Mesenchymal stem cell (in vitro differentiated cells and primary cell): ENCODE measurements at places on chromosomes 7 and 10.

GRCh38 chr7:102416406-102416805, 17.0 kb upstream of the ORAI2 start:
- no peak for DNase-seq

DNA sequence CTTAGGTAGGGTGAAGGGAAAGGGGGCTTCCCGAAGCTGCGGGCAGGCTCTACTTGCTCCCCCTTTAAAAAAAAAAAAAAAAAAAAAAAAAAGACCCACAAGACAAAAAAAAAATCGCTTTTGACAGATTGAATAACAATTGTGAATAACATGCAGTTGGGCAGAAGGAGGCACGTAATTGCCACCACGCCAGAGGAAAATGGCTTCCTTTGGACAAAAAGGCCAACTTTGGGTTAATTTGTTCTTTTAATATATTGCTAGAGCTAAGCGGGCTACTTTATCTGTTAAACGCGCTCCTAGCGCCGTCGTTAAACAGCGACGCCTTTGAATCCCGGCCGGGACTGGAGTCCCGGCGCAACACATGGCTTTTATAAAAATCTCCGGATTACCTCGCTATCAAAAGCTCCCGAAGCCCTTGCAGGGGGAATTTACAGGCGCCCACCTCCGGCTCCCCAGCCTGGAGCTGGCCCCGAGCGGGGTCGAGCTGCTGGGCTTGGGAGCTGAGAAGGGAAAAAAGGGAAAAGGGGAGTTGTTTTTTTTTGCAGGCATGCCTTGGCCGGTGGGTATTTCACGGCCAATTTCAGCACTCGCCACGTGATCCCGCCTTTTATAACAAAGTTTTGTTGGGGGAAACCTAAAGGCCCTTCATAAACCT, 1.2 kb downstream of the HOXA11 start:
- peak; percentile 55 for DNase-seq

- peak; percentile 81 for DNase-seq
Observed at GRCh38 chr7:79786187-79786586, 332.7 kb upstream of the MAGI2 start.

DNA sequence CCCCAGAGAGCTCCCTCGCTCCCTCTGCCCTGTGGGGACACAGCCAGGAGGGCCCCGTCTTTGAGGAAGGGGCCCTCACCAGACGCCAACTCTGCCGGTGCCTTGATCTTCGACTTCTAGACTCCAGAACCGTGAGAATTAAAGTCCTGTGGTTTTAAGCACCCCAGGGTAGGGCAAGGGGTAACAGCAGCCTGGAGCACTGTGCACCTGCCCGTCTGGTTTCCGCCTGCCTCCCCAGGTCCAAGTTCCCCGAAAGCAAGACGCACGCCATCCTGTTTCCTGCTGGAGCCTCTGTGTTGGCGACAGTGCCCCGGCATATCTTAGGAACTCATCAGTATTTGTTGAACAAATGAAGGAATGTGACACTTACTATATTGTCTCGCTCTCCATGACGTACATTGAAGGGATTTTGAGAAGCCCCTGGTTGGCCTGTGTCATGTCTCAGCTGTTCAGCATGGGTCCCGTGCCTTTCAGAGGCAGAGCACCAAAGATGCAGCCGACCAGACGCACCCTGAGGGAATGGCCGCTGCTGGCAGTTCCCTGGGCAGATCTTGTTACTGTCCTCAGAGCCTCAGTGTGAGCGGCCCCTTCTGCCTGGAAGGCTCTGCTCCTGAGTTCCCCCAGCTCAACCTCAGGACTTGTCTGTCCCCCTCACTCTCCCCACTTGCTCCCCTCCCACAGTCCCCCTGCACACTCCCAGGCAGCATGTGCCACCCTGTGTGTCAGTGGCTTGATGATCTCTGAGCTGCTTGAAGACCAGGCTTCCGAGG, 226.2 kb downstream of the TCERG1L start:
- no peak for DNase-seq

- no peak for DNase-seq
Observed at GRCh38 chr7:150927157-150927955, 50.8 kb downstream of the KCNH2 start.

DNA sequence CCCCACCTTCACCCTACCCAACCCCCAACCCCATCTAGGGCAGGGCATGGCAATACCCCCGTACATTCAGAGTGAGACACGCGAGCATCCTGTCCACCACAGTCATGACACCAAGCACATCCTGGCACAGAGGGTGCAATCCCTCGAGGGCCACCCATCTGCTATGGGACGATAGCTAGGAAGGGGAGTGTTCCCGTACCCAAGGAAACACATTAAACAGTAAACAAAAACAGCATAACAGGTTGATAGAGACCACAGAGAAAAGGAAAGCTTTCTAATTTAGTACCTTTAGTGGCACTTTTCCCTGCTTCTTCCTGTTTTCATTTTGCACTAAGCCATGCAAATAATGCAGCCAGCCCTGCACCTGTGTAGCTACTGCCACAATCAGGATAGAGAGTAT, 2.3 kb upstream of the SMKR1 start:
- DNase-seq = peak; percentile 8

GRCh38 chr7:151058781-151059366, 515 bp upstream of the SLC4A2 start:
- DNase-seq = peak; percentile 70

DNA sequence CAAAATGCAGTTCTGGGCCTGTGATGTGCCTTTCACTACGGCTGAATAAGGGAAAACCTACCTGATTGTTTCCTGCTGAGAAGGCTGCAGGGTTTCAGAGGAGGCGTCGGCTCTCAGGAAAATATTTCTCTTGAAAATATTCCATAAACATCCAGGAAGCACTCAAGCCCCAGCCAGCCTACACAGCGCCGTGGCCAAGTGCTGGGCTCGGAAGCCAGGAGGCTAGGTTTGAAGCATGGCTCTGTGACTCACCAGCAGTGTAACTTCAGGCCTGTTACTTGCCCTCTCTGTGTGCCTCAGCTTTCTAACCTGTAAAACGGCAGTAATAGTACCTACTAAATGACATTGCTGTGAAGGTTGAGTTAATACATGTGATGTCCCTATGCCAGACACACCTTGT, 399.1 kb downstream of the GATA3 start:
- DNase-seq = no peak

DNA sequence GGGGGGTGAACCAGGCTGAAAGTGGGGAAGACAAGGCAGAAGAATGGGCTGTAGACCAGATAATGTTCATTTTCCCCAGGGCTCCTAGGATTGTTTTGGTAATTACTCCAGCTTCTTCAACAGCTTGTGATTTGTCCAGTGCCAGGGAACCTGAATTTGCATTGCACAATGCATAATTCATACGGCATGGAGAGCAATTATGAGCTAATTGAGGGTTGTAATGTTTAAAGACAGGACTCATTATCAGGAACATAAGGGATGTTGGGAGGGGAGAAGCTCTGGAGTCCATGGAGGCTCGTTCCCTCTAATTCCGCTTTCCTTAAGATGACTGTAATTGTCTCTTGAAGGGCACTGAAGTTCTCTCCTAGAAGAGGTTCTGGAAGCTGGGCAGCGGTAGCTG, 405.0 kb upstream of the ZMIZ1 start:
- DNase-seq = no peak

DNA sequence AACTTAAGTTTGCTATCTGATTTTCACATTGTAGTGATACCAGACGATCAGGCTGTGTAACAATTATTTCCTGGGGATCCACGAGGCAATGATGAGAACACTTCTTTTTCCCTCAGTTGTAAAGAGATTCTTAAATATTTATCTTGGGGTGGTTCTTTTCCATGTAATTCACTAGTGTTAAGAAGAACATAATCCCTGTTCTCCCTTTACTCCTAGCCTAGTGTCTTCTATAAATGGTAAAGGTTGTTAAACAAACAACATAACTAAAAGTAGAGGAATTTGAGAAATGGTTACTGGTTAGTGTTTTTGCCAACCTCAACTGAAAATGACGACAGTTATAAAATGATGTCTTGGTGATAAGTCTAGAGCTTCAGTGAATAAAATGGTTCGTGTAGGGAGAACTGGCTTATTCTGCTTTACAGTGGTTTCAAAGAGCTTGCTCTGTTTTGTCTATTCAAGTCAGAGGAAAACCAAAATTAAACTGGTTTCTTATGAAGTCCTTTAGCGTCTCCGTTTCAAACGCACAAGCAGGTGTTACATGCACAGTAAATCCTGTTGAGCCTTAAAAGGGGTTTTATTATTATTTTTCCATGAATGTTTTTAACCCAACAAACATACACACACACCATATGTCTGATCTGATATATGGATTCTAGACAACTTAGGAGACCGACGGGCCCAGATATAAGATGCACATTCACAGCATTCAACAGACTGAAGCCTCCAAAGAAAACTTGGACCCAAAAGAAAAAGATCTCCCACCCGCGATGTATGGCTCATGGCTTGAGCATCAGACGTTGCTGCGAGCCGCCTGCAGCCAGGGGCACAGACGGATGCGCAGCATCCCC, 1.1 kb downstream of the TBX20 start:
- no peak for DNase-seq

- no peak for DNase-seq
Observed at GRCh38 chr7:50304911-50305582, 531 bp downstream of the IKZF1 start.

DNA sequence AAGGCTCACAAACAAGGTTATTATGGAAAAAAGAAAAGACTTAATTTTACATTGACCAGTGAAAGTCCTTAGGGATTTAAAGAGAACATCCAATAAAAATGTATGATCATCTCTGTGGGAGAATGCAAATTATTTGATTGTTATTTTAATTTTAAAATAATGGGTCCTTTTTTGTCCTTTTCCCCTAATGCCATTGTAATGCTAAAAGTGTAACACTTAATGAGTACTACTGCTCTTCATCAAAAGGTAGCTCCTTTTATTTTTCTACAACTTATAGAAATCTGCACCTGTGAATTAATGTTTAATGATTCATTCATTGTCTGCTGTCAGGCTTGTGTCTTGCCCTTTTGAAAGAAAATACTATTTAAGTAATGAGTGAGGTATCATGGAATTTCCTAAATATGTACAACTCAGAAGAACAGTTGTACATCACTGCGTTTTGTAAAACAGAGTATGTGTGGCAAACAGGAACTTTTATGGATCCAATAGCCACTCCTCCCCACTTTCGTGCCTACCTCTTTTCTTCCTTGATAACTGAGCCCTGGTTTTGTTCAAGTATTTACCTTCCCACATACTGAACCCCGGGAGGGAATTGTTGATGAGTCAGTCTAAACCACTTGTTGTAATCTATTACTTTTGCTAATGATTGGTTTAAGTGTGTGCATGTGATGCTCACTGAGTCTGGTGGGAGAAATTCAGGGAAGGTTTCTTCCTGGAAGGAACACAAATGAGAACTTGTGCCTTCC, 19.9 kb upstream of the TRUB1 start:
- peak; percentile 69 for DNase-seq

DNA sequence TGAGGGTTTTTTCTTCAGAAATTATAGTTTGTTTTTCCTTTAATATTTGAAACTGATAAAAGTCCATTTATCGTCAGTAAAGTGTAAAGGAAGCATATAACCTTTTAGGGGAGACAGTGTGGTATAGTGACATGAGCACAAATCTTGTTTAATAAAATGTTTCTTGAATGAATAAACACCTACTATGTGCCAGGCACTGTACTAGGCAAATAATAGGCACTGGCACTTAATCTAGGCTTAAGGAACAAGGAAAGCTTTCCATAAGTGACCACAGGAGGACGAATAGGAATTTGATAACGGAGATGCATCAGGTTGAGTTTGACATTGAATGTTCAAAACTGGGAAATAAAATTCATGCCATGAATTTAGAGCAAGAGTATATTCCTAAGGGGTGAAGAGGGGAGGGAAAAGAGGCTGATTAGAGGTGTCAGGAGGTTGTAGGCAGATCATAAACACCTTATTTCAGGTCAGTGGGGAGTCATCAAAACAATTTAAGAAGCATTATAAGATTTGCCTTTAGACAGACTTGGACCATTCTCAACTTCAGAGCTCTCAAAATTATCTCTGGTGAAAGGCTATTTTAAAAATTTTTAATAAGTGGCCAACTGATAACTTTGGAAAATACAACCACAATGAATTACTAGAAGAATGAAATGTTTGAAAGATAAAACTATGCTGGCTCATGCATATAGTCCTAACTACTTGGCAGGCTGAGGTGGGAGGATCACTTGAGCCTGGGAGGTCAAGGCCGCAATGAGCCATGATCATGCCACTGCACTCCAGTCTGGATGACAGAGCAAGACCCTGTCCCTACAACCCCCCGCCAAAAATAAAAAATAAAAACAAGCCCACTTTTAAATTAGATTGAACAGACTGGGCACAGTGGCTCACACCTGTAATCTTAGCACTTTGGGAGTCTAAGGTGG, 22.4 kb downstream of the RALA start:
- no peak for DNase-seq

DNA sequence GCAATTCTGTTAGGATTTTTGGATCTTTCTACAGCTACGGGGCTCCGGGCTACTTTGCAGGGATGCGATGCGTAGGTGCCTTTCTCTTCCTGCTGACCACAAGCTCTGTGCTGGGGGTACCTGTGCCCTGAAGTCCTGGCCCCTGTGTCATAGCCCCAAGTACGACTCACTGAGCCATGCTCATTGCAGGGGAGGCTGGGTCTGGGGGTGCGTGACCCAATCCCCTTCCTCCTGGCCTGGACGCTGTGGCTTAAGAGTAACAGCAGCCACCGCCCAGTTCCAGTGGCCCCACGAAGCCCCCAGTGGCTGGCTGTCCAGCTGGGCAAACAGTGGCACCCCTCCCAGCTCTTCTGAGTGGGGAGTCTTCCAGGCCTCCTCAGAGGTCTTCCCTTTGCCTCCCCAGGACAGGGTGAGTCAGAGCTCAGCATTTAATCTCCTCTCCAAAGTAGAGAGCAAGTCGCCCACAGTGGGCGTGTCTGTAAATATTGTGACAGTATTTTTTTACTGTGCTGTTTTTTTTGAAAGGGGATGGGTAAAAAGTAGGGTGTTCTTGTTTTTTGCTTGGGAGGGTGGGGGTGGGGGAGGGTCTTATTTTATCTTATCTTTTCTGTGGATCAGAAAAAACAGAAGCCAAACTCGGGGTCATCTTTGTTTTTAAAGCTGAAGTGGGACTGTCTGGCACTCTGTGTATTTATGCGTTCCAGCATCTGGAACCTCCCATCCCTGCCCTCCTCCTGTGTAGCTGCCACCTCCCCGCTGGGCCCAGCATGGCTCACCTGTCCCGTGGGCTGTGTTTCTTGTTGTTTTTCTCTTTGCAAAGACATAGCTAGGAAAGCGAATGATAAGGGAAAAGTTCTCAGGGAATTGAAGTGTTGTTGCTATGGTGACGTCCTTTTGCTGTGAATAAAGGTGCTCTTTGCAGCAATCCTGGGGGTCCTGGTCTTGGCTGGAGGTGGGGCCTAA, 8.2 kb downstream of the LFNG start:
- DNase-seq = peak; percentile 75

- no peak for DNase-seq
Observed at GRCh38 chr10:77973276-77973675, 46.7 kb upstream of the DLG5 start.

DNA sequence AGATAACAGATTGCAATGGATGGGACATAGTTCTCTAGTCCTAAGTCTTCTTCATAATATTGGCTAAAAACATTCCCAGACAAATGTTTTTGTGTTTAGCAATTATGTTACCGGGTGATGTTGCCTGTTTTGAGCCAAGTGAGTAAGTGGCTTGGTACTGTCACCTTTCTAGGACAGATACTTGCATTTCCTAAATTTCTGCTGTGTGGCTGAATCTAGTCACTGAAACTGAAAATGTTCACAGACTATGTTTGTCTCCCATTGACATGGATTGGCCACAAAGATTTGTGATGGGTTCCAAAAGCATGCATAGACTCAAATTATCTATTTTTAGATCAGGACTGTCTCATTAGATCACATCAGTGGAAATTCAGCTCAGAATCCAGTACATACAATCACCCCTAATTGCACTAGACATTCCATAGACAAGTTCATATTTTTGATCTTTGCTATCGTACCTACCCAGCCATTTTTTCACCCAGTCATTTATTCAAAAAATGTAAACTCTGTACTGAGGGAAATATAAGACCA, 1222.1 kb upstream of the AUTS2 start:
- DNase-seq = no peak
